Renal cortex interstitium (tissue), 15 donors: ENCODE measurements at places on chromosomes 16 and 17. TPM values are rescaled to one million over a fixed set of nuclear protein-coding genes. Genes with fewer than 3 reads are reported as not detected.

Gene PLEKHH3
- 14.4 TPM for polyA plus RNA-seq

Gene AATK
- 4.6 TPM for polyA plus RNA-seq

Gene SDK2
- 6.8 TPM for polyA plus RNA-seq

Gene CPHXL2
- polyA plus RNA-seq, result 0.16 TPM

Gene SRCIN1
- polyA plus RNA-seq, result 3.0 TPM

Gene COX6A2
- 0.51 TPM for polyA plus RNA-seq

Gene SLC12A3
- polyA plus RNA-seq, result 20.8 TPM

Gene TPSAB1
- 0.22 TPM for polyA plus RNA-seq

DNA sequence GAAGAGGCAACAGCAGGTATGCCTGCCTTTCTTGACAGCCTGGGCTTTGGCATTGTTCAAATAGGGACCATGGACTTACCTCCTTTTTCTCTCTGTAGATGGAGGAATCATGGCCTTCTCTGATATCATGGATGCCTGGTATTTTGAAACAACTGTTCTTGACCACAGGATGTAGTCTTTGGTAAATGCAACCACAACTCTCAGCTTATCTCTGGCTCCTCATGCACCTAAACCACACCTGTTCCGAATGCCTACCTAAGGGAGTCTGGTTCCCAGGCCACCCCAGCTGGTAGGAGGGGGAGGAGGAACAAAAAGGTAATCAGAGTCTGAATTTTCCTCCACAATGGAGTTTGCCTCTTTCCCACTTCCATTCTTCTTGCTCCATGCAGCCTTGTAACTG lies 18.8 kb downstream of the CDK5RAP3 start:
- DNase-seq, result no peak

DNA sequence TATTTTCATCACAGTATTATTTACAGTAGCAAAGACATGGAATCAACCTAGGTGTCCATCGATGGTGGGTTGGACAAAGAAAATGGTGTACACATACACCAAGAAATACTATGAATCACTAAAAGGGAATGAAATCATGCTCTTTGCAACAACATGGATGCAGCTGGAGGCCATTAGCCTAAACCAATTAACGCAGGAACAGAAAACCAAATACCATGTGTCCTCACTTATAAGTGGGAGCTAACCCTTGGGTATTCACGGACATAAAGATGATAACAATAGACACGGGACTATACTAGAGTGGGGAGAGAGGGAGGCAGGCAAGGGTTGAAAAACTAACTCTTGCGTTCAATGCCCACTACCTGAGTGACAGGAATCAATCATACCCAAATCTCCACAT lies 41.0 kb downstream of the MRPS23 start:
- DNase-seq, result no peak

DNA sequence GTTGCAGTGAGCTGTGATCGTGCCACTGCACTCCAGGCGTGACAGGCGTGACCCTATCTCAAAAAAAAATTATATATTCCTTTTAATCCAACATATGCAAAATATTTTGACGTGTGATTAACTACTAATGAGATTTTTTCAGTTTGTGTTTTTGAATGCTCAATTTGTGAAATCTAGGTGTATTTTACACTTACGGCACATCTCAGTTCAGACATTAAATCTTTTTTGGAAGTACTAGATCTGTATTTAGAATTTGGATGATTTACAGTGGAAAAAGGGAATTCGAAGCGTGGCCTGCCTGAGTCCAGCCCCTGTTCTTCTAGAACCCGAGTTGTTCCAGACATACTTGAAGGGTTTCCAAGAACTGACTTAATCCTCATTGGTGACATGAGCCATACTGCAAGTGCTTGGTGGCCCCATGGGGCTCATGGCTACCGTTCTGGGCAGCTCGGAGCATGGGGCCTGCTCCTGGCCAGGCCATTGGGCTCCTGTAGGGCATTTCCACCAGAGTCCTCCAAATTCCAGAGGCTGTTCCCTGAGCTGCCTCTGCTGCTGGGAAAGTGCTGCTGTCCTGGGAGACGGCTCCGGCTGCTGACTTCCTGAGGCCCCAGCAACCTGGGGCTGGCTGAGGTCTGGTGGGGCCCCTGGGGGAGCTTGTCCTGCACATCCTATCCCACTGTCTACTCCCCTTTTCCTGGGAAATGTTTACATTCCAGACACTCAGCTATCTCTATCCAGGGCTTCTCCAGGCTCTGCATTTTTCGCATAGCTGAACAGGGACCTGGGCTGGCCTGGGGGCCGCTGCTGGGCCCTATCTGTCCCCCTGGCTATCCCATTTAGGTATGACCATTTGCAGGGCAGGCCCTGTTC lies 27.2 kb downstream of the LLGL2 start:
- no peak for DNase-seq

DNA sequence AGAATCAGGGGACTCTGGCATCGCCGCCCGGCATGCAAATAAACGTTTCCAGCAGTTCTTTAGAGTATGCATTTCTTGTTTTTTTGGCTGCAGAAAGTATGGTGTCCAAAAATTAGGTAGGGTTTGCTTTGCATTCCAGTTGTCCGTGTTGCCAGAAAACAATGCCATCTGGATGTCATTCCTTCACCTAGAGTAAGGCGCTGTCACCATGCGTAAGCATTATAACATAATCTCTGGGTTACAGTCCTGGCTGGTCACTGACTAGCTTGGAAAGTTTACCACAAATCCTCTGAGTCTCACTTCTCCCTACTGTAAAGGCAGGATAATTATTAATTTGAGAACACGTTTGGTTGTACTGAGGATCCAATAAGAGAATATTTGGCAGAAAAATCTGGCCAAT lies 457.7 kb downstream of the XYLT1 start:
- no peak for DNase-seq

GRCh38 chr17:49280918-49281317 lies 50.3 kb upstream of the PHOSPHO1 start:
- DNase-seq, result no peak

DNA sequence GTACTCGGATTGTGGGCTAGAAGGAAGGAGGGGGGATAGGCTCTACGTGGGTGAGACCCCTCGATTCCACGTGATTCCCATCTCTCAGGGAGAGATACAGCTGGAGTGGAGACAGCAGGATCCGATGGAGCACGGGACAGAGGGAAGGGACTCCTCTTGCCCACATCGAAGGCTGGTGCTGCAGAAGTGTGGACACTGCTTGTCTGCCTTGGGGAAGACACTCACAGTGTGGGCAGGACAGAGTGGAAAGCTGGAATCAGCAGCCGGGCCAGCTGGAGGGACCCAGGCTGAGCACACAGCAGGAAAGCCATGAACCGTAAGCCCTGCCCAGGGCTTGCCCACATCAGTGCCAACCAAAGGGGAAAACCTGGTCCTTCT lies 42.1 kb upstream of the RPH3AL start:
- no peak for DNase-seq

DNA sequence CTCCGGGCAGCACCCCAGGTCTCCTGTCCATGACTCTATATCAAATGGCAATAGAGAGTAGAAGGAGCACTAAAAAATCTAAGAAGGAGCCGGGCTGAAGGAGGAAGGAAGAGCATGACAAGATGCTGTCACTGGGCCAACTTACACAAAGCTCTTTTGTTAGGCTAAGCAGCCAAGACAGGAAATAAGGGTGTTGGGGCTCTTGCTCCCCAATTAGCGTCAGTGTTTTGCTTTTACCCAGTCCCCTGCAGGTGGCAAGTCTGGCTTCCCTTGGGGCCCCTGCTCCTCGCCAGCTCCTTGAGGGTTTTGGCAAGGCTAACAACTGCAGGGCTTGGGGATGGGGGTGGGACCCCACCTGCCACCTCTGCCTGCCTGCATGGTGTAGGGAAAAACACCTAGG lies 120.5 kb downstream of the CCT6B start:
- DNase-seq, result no peak

DNA sequence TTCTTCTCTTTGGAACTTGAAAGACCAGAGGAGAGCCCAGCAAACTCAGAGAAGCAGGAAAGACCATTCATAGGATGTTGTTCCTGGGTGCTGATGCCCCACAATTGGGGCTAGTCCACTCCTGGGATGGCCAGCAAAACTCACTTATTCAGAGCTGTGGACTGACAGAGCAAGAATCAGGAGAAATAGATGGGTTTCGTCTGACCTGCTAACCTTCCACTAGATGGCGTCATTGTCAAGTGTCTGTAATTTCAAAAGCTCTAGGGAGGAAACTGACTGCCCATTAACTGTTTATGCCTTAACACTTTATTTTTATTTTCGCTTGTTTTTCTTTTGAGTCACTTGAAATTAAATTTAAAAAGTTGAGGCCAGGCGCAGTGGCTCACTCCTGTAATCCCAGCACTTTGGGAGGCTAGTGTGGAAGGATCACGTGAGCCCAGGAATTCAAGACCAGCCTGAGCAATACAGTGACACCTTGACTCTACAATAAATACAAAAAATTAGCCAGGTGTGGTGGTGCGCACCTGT lies 28.7 kb upstream of the MILR1 start:
- no peak for DNase-seq

DNA sequence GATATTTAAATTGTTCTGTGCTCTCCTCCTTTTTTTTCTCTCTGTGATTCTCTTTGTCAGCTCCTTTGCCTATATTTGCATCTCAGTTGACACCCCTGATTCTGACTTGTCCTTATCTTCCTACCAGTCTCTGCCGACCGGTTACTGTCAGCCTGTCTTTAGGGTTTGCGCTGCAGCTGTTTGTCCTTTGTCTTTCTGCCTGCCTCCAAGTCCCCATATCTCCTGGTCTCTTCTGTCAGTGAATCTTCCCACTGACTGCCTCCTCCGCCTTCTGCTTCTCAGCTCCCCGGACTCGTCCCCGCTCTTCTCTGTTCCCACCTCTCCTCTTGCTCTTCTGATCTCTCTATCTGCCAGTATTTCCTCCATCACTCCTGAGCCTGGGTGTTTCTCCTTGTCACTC lies 5.2 kb downstream of the TLCD2 start:
- no peak for DNase-seq

- no peak for DNase-seq
Measured at GRCh38 chr17:2194889-2195335, 108.7 kb downstream of the SMG6 start.

DNA sequence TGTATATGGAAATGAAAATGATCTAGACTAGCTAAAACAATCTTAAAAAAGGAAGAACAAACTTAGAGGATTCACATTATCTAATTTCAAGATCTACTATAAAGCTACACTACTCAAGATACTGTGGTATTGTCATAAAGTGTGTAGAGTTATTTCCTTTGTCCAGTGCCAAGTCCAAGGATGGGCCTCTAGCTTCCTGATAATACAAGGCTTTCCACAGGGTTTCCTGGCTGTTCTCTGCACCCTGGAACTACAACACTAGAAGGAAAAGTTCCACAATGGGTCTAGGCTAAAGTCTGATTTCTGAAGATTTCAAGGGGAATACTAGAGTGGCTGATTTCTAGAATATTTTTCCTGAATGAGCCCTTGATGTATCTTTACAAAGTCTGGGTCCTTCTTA lies 34.2 kb downstream of the TBC1D3B start:
- no peak for DNase-seq

DNA sequence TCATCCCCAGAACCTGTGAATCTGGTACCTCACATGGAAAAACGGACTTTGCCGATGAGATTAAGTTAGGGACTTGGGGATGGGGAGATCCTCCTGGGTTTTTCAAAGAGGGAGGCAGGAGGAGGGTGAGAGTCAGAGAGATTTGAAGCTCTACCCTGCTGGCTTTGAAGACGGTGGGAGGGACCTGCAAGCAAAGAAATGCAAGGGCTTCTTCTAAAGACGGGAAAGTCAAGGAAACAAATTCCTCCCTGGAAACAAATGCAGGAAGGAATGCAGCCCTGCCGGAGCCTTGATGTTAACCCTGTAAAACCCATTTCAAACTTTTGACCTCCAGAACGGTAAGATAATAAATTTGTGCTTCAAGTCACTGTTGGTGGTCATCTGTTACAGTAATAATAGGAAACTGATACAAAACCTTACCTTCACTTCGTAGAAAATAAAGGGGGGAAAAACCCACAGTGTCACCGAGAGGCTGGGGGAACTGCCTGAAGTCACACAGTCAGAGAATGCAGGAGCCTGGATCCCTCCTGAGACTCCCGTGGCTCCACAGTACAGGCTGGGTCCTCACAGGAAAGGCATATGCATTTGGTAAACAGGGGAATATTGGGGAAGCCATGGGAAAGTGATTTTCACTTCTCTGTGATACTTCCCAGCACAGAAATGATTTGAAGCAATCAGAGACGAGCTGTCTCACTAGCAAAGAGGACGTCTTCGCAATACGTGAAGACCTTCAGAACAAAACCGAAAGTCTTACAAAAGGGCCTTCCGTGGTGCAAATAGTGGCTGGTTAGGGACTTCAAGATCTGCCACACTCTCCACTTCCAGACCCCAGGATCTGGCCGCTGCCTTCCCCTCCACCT lies 58.9 kb upstream of the CLEC3A start:
- DNase-seq, result no peak

DNA sequence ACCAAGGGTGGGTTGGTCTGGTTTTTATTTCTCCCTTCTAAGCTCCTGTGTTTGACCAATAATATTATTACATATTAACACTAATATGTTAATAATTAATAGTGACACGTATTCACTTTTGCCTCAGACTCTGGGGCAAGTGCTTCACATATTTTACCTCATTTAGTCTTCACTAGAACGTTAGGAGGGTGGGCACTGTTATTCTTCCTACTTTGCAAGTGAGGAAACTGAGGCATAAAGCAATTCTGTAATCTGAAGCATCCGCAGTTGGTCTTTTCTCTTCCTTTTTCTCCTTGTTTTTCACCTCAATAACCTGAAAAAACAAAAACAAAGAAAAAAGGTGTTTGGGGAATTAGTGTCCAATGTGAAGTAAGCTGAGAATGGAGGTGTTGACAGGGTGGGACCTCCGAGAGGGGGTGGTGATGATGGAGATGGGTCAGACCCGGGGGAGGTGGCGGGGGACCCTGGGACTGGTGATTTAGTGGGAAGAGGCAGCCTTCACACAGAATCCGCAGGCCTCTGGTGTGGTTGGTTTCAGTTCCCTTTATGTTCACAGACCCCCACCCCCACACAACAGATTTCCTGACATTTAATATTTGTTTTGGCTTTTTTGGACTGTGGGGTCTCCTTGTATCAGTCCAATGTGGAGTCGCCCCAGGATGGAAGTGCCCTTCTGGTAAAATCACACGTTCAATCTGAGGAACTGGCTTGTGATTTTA lies 3.7 kb downstream of the CDH1 start:
- DNase-seq, result no peak

- DNase-seq, result no peak
Measured at GRCh38 chr16:85311741-85312140, 199.5 kb upstream of the CIBAR2 start.

GRCh38 chr17:63934183-63935112 lies 2.3 kb upstream of the CD79B start:
- DNase-seq, result no peak

DNA sequence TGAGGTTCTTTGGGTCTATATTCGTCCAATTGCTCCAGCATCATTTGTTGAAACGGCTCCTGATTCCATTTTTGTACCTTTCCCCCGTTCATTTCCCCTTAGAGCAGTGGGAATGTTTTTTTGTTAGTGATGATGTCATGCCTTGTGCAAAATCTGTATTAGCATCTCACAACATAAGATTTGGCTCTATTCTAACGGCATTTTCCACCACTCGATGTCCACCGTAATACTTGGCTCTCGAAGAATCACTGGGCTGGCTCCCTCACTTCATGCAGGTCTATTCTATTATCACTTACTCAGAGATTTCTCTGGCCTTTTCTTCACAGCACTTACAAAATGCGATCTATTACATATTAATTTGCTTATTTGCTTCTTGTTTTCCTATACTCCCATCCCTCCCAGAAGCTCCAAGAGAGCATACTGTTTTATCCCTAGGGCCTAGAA lies 571 bp upstream of the NME1 start:
- DNase-seq, result no peak
